Hematopoietic multipotent progenitor cell (in vitro differentiated cells): ENCODE measurements at places on chromosomes 3 and 15. TPM values are rescaled to one million over a fixed set of nuclear protein-coding genes. Genes with fewer than 3 reads are reported as not detected.

SLC15A2 gene
- total RNA-seq = 6.7 TPM

ZIC1 gene
- not detected for total RNA-seq

GRCh38 chr3:101095693-101096430, 102.6 kb upstream of the ABI3BP start:
- DNase-seq = no peak

- no peak for DNase-seq
These were observed 41.7 kb upstream of the SEC22A start for GRCh38 chr3:123159926-123160635.

DNA sequence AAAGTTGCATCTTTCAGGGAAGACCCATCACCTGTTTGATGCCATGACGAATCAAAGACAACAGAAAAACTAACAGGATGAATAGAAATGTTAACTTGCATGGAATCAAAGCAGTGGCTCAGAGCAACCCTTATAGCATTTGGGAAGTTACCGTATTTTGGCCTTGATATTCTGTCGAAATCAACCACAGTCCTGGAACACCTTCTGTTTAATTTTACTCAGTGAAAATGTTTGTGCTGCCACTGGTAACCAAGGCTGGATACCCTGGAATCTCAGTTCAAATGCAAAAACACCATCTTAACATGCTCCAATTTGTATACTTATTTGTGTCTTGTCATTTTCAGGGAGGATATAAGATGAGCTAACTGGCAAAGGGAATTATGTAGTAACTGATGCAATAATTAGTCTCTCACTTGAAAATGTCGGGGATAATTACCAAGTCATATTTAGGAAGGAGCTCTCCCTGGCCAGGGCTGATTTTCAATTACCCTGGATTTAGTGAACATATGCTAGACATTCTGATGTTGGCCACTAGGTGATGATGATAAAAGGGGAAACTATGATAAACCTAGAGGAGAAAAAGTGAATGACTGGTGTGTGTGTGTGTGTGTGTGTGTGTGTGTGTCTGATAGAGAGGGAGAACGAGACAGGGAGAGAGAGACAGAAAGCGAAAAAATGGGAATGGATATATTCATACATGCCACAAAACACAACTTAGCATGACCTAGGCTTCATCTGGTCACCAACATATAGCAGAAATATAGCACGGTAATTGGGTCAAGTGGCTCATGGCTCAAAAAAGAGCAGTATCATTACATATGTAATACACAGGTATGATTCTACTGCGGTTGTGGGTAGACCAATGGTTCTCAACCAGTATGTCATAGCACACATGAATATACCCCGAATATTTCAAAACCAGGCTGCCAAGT, 19.0 kb upstream of the PRICKLE2 start:
- DNase-seq = peak; percentile 49
